Neural progenitor cell (in vitro differentiated cells): ENCODE measurements at places on chromosomes 7 and 10.

DNA sequence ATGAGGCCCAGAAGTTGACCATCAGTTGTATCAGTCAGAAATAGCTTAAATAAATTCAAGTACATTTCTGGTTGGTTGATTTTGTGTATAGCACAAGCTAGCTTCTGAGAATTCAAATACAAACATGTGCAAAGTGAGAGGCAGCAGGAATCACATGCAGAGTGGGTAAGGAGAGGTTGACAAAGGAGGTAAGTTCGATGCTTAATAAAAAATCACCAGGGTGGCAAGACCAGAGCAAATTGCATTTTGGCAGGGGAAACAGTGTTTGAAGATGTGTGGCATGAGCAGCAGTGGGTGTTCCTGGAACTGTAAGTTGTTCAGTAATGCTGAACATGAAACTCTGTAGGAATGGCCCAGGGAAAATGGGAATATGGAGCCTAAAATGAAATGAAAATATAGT is 52.6 kb downstream of the GNAI1 start:
- DNase-seq, result no peak

GRCh38 chr10:11444531-11445228 is 166.8 kb downstream of the USP6NL start:
- DNase-seq, result no peak

- DNase-seq, result no peak
Observed at GRCh38 chr7:158933468-158934139, 77.2 kb downstream of the DYNC2I1 start.

DNA sequence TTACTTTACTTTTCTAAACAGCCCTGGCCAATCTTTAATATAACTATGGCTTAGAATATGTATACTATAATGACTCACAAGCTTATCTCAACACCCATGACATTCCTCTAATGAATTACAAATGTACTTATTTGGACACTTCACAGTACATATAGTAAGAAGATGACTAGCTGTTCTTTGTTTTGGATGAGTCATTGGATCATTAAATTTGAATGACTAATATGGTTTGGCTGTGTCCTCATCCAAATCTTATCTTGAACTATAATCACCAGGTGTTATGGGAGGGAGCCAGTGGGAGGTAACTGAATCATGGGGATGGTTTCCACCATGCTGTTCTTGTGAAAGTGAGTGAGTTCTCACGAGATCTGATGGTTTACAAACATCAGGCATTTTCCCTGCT is 807.5 kb upstream of the SORCS1 start:
- no peak for DNase-seq

DNA sequence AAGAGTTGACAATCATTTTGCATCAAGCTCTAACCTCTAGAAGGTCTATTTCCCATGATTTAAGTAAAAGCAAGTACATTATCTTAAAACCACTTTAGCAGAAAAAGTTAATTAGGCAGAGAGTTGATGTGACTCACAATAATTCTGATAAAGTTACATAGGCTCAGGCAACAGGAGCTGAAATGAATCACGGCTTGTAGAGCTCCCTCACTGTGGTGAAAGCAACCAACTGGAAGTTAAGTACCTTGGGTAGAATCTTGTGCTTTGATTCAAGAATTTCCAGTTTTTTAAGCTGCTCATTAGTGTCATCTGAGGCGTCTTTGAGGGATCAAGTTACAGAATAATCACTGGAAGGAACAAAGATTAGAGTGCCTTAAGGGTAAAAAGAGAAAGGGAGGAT is 68.9 kb upstream of the NFE2L3 start:
- DNase-seq, result peak; percentile 55

GRCh38 chr10:103966671-103967447 is at the start of gene SLK:
TSS of gene SLK (plus strand) at chr10:103967140. CDS start at chr10:103967746, 606 bp downstream.
- DNase-seq, result peak; percentile 85

DNA sequence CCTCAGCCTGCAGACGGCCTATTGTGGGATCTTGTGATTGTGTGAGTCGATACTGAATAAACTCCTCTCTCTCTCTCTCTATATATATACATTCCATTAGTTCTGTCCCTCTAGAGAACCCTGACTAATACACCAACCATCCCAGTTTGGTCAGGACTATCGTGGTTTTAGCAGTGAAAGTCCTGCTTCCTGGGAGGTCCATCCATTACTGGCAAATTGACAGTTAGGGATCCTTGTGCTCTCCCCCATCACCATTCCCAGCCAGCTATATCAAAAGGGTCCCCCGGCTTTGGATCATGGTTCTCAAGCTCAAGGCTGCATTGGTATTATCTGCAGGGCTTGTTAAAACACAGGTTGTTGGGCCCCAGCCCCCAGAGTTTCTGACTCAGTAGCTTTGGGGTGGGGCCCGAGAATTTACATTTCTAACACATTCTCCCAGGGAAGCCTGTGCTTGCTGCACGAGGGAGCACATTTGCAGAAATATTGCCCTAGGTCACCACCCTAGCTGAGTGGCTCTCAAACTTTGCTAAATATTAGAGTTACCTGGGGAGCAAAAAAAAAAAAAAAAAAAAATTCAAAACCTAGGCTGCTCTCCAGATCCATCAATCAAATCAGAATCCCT is 899.1 kb upstream of the AUTS2 start:
- DNase-seq, result no peak

GRCh38 chr10:14612873-14613587 is 161.7 kb downstream of the FAM107B start:
- DNase-seq, result no peak

GRCh38 chr7:47485640-47486435 is 96.1 kb downstream of the TNS3 start:
- DNase-seq, result no peak

- peak; percentile 88 for DNase-seq
Observed at GRCh38 chr7:105643384-105643783, 62.1 kb upstream of the EFCAB10 start.

DNA sequence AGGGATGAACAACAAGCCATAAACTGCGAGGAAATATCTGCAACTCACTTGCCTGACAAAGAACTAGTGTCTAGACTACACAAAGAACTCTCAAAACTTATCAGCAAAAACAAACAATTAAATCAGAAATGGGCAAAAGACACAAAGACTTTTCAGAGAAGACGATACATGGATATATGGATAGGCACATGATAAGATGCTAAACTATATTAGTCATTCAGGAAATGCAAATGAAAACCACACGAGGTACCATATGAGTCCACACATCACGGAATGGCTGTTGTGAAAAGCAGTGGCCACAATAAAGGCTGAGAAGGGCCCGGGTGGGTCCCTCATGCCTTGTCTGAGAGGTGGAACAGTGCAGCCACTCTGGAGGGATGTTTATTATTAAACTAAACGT is 267.8 kb downstream of the WDR37 start:
- DNase-seq, result no peak

GRCh38 chr10:78471723-78472550 is 438.3 kb downstream of the RPS24 start:
- DNase-seq, result no peak

DNA sequence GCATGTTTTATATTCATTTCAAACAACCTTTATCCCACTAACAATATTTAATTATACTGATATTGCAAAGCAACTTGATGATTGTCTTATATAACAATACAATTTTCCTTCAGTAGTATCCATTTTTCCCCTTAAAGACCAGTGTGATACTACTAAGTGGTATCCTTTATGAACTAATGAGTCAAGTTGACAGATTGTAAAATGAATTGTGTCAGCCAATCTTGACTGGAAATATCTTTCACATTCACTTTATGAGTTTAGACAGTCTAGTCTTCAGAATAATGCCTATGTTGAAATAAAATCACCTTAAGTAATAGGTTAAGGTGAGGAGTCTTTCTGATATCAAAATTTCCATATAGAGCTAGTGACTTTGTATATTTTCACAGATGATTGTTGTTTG is 950.0 kb upstream of the CELF2 start:
- DNase-seq, result no peak

- DNase-seq, result no peak
Observed at GRCh38 chr7:7490003-7490402, 45.7 kb downstream of the COL28A1 start.

DNA sequence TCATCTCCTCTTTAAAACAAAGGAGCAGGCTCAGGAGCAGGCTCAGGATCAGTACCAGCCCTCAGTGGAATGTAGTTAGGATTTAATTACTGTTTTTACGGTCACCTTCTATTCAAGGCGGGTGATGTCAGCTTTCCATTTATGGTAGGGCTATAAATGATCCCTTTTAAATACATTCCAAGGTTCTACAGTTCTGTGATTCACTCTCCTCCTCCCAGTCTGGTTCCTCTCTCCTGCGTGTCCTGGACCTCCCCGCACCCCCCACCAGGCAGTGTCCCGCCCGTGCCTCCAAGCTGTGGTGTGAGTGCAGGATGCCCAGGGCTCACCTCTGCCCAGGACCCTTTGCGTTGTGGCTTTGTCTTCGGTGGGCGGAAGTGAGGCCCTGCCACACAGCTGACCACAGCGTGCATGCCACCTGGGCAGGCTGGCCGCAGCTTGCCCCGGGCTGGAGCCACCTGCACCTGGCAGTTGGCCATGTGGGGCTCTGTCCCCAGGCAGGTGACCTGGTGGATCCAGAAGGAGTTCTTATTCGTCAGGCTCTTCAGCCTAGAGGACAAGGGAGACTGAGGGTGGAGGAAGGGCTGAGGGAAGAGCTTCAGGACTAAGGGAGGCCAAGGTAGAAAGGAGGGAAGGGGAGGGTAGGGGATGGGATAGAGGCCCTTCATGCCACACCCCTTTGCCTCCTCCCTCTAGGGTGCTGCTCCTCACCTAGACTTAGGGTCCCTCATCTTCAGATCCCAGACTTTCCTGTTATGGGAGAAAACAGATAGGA is 9.1 kb downstream of the LOXL4 start:
- no peak for DNase-seq

GRCh38 chr7:1843921-1844335 is 173.9 kb downstream of the ELFN1 start:
- DNase-seq, result no peak

- DNase-seq, result no peak
Observed at GRCh38 chr7:43462836-43463235, 120.1 kb upstream of the STK17A start.

- no peak for DNase-seq
Observed at GRCh38 chr10:108861181-108861754, 1062.0 kb downstream of the XPNPEP1 start.

DNA sequence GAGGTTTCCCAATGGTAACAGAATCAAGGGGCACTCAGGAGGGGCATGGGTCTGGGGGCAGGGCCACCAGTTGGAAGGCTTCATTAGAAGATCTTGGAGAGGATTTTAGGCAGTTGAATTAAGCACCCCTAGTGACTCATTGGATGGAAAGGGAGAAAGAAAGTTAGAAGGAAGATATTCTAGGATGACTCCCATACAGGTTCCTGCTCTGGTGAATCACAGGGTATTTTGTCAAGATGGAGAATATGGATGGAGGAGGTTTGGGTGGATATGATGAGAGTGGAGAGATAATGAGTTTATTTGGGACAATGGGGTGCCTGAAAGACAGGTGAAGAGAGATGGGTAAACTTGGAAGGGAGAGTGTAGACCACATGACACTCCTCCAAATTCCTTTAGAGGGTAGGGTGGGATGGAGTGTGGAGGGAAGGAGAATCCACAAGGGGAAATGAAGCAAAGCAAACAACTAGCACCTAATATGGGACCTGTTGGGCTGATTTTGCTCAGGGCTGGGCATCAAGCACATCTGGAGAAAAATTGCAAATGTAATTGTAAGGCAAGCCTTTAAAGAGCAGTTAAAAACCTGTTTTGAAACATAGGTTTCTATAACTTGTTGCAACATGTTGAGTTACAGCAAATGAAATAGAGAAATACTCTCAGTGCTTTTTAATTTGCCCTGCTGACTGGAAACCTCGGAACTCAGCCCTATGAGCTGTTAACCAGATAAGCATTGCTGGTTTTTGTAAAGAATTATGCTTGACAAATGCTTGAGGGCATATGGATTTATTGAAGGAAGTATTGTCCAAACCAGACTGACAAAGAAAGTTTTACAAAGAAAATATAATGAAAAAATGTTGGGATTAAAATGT is 2.9 kb upstream of the ENTPD7 start:
- no peak for DNase-seq

DNA sequence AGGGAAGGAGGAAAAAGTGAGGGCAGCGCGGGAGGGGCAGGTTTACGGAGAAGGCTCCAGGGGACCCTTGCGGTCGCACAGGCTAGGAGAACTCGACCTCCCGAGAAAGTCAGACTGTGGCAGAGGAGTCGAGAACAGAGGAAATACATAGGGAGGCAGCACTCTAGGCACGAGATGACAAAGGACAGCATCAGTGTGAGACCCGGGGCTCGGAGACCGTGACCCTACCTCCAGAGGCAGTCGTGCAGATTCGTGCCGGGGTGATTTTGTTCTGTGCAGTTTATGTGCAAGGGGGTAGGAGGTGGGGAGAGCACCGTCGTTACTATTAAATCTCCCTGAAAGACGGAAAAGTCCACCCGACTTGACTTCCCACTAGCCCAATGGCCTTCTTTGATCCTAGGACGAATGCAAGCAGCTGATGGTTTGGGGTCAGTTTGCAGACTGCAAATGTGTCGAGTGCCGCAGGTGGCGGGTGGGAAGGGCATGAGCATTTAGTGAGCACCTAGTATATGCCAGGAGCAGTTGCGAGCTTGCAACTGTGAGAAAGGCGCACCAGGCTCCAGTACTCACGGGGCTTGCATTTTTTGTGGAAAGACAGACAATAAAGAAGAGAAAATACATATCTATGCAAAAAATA is 674 bp upstream of the OSBPL3 start:
- DNase-seq, result peak; percentile 44

- no peak for DNase-seq
Observed at GRCh38 chr10:31940839-31941653, 12.4 kb upstream of the ARHGAP12 start.

DNA sequence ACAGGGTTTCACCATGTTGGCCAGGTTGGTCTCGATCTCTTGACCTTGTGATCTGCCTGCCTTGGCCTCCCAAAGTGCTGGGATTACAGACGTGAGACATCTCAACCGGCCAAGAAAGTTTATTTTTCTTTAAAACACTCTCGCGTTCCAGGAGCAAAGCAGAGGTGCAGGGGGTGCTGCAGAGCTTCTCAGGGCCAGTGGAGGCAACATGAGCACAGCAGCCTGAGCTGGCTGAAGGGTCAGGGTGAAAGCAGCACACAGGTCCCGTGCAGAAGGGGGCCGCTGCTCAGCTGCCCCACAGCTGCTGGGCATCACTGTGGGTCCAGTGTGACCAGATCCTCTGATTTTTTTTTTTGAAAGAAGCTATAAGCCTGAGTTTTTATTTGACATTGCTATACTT is 46.1 kb downstream of the EPHB4 start:
- DNase-seq, result no peak

DNA sequence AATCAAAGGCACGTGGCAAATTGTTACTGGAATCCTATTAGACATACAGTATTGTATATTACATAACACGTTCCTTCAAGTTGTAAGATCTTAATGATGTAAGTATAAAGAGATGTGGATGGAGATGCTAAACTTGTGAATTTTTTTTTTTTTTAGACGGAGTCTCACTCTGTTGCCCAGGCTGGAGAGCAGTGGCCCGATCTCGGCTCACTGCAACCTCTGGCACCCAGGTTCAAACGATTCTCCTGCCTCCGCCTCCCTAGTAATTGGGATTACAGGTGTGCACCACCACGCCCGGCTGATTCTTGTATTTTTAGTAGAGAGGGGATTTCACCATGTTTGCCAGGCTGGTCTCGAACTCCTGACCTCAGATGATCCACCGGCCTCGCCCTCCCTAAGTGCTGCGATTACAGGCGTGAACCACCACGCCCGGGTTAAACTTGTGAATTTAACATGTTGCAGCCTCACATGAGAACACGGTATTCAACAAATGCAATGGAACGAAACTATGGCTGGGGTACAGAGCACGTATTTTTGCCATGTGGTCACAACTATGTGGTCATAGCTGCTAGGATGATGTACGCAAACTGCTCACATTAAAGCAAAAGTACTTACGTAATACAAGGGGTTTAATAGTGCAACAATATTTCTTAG is 818 bp upstream of the SUPV3L1 start:
- peak; percentile 11 for DNase-seq
